ENCODE measurements at places on chromosomes 4 and X.

- DNase-seq: no peak
Measured at GRCh38 chrX:39161611-39162255, 360.5 kb downstream of the MID1IP1 start.

- DNase-seq: no peak
Measured at GRCh38 chr4:8866828-8867623, 4.6 kb downstream of the HMX1 start.

DNA sequence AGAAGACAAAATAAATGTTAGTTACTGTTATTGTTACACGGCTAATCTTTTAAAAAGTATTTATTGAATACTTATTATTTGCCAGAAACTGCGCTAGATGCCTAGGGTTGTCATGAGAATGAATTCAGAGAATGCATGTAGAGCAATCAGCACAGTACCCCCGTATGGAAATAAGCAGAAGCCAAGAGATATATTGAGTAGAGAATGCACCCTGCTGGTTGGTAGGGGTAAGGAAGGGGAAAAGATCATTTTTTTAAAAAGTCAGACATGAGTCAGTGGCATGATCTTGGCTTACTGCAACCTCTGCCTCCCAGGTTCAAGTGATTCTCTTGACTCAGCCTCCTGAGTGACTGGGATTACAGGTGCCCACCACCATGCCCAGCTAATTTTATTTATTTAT lies 13.1 kb upstream of the DRP2 start:
- DNase-seq: no peak

GRCh38 chrX:149512225-149512885 lies 7.2 kb upstream of the IDS start:
- peak; percentile 1 for DNase-seq

DNA sequence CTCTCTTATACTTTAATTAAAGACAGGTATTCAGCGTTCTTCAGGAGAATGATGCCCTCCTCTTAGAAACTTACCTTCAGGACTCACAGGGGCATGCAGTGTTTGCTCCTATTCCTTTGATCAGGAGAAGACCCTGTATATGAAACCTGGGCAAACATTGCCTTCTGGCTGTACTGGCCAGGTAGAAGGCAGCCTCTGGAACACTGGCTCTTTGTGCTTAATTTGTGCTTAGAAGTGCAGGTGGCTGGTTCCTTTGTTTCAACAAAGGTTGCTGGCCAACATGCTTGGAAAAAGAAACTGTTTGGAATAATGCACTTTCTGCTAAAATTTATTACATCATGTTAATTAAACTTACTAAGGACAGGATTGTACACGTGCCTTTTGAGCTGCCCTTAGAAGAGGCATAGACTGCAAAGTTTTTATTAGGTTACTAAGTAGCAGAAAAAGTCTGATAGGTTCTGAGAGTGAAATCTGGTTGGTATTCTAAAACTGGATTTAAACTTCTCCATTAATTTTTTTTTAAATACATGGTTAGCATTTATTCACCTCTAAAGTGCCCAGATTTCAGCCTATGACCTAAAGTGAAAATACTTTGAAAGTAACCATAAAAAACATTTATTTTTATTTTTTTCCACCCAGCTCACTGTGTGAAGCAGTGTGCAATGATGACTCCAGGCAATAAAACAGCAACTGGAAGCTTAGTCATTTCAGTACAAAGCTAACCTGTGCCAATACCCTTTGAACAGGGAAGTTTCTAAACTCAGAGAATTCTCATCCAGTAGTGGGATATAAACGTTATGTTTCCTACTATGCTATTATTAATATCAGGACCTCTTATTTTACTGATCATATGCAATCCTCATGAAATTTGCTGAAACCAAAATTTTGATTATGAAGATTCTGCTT lies 11.3 kb downstream of the RASSF6 start:
- no peak for DNase-seq

GRCh38 chr4:164892018-164892417 lies 15.0 kb downstream of the APELA start:
- no peak for DNase-seq

DNA sequence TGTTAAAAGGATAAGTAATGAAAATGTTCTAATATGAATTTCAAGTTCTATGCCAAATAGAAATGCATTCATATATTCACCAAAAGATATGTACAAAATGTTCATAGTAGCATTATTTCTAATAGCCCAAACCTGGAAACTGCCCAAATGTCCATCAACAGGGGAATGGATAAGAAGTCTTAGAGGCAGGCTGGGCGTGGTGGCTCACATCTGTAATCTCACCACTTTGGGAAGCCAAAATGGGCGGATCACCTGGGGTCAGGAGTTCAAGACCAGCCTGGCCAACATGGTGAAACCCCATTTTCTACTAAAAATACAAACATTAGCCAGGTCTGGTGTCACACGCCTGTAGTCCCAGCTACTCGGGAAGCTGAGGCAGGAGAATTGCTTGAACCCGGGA lies 2.3 kb upstream of the HPRT1 start:
- DNase-seq: no peak

DNA sequence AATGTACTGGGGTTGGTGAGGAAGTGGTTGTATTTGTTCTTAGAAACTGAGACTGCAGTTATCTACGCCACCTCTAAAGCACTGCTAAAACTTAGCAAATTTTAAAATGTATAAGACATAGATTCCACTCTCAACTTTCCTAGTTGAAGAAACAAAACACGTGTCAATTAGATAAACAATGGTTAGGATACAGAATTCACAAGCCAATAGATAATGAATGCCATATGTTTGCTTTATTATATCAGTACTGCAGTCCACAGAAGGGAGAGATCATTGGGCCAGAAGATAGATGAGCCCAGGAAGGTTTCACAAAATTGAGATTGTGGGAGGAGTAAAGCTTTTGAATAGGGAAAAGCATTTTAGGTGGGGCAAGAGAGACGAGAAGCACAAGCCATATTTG lies 14.3 kb downstream of the TMEM33 start:
- no peak for DNase-seq

- DNase-seq: no peak
Measured at GRCh38 chr4:95118497-95118896, 360.7 kb downstream of the BMPR1B start.

DNA sequence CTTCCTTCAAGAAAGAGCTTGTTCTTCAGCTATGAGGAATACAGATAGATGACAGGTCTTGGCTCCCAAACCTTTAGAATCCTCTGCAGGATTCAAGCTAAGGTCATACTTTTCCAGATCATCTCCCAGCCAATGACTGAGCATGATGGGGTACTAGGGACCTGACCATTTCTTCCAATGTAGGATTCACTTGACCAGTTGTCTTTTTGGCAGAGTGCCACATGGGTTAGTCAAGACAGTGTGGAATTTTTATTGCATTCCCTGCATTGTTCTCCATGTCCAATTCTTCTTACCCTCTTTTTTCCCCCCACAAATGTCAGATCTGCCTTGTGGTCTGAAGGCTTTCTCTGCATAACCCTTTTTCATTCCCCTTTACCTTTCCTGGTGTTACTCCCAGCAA lies 99.5 kb downstream of the CCSER1 start:
- no peak for DNase-seq

- DNase-seq: no peak
Measured at GRCh38 chr4:139524062-139524631, 31.9 kb downstream of the SETD7 start.

DNA sequence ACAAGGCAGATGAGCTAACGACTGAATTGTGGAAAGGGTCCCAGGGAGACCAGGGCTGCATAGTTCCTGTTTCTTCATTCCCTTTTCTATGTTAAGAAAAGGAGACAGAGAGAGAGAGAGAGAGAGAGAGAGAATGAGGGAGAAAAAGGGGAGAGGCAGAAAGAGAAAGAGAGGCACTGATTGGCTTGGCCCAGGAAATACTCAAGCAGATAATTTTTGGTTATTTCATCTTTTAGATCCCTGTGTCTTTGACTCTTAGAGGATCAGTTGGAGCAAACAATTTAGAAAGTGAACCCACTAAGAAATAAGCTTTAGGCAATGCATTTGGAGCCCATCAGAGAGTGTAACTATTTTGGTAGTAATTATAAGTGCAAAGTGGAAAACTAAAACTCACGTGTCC lies 103.4 kb downstream of the CEP44 start:
- DNase-seq: no peak

DNA sequence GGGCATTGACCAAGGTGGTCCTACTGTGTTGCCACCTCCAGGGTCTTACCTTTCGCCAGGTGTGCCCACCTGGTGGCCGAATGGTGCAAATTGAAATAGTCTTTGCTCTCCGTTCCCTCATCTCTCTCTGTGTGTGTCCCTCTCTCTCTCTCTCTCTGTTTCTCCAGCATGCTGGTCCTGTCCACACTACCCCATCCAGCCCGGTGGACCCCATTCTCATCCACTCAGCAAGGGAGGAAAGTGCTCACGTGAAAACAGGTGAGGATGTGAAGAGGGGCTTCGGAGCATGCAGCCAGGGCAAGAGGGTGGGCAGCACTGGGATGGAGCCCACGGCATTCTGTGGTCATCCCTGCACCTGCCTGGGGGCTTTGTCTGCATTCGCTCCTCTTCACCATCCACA lies 150.1 kb downstream of the CRLF2 start:
- no peak for DNase-seq

DNA sequence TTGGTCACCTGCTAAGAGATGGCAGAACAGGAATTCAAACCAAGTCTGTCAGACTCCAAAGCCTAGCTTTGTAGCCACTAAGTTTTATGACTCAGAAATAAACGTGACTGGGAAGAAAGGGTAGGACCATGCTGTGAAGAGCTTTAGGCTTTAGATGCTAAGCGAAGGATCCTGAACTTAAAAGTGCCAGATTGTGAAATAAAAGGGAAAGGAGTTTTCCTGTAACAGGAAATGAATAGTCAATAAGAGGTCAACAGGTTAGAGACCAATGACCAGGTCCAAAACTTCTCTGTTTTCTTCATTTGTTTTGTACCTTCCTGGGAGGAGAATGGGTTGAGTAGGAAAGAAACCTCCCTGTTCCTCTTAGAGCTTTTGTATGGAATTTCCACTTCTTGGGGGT lies 98.8 kb upstream of the EOLA2 start:
- no peak for DNase-seq

Data from NCI-H1048 (cell line).